Cardiac fibroblast (primary cell): ENCODE measurements at places on chromosomes 2 and 18.
A peak's percentile ranks its signal among the peaks of the same experiment; 100 is the strongest.

- DNase-seq: no peak
Measured at GRCh38 chr2:239662413-239663120, 261.7 kb upstream of the HDAC4 start.

DNA sequence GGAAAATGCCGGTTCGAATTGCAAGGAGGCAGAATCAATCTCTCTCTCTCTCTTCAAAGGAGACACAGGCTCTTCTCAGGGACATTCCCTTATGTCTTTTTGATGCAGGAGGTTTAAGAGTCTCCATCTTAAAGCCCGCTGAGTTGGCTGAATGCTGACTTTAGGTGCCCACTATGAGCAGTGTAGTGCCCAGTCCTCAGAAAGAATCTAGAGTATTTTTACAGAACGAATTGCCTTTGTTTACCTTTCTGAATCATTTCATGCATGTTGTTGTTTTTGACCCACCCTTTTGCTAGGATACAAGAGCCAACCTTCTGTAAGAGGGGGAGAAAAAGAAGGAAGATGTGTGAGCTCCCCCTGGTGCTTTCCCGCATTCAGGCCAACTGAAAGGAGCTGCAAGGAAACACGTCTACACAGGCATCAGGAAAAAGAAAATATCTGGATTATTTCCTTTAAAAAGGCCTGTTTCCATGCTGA, 193.5 kb upstream of the TCF4 start:
- peak; percentile 88 for DNase-seq

GRCh38 chr18:23380817-23381216, 72.3 kb upstream of the RIOK3 start:
- DNase-seq: peak; percentile 86

- no peak for DNase-seq
Measured at GRCh38 chr2:50851886-50852285, 180.0 kb downstream of the NRXN1 start.

DNA sequence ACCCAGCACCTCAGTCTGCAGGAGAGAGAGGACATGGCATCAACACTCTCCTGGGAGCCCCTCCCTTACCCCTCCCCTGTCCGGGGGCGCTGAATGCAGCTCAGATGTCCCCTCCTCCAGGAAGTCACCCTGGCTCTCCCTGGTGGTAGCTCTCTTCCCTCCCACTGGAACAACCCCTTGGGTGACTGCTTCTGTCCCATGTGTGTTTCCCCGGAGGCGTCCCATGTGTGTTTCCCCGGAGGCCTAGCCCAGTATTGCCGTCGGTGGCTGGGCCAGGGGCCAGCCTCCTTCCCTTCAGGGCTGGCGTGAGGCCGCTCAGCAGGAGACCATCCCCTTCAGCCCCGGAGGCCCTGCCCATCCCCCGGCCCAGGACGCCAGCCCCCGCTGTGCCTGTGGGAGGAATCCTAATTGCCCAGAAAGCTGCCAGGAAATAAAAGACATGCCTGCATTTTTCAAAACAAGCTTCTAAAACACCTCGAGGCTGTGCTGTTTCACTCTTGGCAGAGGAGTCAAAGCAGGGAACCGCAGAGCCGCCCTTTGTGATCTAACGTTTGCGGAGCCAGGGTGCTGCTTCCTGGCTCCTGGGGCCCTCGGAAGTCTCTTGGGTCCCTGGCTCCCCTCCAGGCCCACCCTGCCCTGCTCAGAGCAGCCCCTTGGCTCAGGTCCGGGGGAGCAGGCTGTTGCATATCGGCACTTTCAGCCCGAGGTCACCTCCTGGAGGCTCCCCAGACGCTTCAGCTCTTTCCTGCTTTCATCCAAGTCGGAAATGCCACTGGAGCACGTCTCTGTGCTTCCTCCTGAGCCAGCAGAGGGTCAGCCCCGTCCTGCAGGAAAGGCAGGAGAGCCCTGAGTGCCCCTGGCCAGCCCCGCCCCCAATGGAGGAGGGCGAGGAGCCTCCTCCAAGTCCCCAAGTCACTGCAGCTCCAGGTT, 11.4 kb downstream of the SNED1 start:
- DNase-seq: peak; percentile 97

GRCh38 chr2:190334479-190335224, 8.7 kb upstream of the INPP1 start:
- DNase-seq: peak; percentile 49

DNA sequence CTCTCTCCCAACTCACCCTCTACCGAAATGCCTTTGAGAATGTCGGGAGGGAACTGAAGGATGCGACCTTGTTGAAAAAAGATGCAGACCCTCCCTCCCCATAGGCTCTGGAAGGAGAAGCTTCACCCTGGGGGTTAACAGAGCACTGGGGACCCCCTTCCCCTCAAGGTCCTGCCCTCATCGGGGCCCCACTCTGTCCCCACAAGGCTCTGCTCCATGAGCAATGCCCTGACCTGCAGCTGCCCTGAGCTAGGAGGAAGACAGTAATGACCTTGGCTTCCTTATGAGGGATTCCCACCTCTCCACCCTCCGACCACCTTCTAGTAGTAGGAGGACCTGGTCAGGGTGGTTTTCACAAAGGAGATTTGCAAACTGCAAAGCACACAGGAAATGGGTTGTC, 44.4 kb upstream of the HPCAL1 start:
- no peak for DNase-seq

GRCh38 chr2:16026816-16027501, 86.6 kb downstream of the MYCN start:
- no peak for DNase-seq

- no peak for DNase-seq
Measured at GRCh38 chr2:241372361-241372992, 16.4 kb downstream of the FARP2 start.

DNA sequence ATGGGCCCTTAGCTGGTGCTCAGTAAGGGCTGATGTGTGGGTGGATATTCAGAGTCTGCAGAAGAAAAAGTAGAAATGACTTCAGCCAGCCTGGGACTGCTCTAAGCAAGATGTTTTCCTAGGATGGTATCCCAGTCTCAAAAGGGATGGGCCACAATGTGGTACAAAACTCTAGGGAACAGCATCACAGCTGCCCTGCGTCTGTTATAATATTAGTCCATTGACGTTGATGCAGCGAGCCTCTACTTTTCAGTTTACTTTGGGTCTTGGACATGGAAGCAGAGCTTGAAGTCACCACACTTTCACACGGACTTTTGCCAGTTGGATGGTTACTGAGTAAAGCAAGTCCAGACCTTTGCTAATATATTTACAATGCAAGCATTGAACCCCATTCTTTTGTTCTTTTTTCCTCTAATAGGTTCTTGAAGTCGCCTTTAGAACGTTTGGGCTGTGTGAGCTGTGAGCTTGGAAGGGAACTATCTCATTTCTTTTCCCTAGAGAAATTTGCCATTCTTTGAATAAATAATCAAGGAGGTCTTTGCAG, 105.7 kb downstream of the RDH14 start:
- DNase-seq: no peak

DNA sequence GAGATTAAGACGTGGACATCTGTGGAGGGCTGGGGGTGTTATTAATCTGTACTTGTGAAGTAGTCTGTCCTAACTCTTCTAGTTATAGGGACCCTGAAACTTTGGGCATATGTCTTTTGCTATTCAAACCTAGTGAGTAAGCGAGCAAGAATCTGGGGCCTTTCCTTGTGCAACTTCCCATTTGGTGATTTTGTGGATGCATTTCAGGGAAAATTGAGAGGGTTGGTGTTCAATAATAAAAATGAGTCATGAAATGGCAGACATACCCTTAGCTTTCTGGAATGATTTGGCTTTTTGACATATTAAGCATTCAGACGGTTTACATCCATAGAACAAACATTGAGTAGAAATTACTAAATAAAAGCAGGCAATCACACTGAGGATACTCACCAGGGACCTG, 17.0 kb downstream of the COL4A4 start:
- DNase-seq: peak; percentile 77

DNA sequence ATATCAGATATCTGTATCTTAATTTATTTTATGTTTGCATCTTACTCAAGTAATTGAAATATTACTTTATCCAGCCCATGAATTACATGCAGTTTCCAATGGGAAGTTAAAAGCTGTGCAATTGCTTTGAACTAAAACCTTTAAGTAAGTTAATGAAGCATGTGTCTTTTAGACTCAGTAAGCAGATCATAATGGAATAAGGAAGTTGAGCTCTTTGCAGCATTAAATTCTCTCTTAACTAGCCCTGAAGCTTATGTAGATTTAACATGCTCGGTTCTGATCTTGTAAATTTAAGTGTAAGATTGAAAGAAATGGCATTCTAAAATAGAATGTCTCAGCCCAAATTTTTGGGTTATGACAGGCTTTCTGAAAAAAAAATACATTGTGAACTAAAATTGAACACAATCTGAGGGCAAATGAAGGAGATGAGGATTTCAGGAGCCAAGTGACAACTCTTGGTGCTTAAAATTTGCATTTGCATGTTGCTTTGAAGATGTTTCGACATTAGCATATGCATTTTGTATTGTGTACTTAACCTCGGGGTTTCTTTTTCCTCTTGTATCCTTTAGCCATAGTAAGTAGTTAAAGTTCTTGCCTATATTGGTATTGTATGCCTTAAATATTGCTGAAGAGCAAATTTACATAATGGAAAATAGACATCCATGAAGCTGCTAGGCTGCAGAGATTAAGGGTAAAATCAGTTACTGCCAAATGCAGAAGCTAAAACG, 297.8 kb upstream of the KCNJ3 start:
- DNase-seq: no peak

DNA sequence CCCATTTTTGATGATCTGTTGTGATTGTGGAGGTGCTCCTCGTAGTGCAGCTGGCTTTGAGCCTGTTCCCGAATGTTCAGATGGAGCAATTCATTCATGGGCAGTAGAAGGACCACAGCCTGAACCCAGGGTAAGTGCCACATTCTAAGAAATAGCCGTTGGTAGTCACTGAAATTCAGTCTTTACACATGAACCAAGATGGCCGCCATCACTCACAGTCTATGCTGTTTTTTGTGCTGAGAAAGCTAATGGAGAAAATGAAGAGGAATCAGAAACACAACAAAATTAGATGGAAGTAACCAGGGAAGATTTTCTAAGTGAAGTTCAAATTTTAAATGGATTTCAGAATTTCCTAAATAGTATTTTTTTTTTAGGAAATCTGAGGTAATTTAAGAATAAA, 25.5 kb downstream of the DSG1 start:
- DNase-seq: no peak

DNA sequence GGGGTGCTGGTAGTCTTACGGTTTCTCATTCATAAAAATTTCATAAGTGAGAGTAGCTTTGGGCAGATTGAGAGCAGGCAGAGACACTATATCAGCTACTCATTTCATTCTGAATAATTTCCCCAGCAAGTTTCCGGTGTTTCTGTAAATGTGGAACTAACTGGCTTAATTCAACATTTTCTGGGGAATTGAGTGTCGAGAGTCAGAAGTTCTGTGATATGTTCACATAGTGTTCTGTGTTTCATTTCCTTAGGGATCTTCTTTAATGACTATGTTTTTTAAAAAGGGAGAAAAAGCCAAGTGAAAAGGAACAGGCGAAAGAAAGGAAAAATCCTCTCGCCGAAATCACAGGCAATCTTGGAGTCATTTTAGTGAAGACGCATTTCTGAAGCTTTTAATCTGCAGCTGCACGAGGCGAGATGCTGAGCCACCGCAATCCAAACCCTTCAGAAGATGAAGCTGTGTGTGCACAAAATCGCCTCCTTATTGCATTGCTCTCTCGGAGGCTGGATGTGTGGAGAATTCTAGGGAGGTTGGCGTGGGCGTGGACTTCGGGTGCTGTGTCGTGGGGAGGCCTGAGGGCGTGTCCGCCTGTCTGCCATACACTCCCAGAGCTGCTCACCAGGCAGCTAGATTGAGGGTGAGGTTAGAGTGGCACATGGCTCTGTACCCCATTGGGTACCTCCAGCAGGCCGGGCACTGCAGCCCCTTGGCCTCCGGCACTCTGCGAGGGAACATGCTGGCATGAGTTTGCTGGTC, 38.4 kb upstream of the HDAC4 start:
- no peak for DNase-seq

DNA sequence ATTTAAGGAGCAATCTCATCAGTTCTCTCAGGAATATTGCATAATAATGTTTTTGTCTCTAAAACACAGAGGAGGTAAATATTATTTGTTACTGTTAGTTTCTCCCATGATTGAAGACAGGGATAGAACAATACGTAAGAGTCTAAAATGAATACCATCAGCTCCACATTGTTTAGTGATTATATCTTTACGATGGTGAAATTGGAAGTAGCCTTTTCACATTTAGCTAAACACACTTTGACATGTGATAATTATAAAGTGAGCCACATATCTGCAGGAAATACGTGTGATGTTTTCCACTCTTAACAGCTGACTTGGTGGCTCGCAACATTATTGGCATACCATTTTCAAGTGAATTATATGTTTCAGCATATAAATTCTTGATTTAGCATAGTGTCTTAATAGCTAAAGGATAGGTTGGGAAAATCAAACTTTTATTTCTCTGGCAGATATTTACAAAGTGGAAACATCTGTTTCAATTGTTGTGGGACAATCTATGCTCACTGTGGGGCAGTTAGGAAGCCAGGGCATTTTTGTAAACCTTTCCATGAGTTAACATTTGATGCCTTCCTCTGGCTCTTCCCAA, 208.1 kb upstream of the RASGRP3 start:
- peak; percentile 62 for DNase-seq

DNA sequence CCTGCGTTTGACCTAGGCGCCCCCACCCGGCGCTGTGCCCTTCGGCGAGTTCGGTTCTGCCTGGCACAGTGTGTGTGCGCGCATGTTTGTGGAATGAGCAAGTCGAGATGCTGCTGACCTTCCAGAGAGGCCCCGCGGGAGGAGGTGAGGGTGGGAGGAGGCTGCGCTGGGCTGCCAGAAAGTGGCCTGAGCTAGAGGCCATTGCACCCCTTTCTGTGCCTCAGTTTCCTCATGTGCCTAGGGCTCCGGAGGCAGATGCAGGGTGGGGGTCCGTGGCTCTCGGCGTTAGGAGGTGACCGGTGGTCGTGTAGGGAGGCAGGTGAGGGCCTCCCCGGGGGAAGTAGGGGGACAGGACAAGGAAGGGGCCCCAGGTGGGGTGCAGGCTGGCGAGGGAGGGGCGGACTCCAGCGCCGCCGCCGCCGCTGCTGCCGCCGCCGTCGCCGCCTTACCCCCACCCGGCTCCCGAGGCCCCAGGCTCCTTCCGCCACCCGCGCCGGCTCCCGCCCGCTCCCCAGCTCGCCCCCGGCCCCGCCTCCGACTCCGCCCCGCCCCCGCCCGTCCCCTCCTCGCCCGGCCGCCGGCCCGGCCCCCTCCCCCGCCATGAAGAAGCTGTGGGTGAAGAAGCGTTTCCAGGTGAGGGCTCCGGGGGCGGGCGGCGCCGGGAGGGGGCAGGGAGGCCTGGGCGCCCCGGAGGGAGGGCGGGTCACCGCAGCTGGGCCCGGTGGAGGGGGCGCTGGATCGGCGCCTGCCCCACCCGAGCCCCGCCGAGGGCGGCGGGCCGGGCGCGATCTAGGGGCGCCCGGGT, 7.0 kb downstream of the SPEG start:
- peak; percentile 41 for DNase-seq
